EH (cell line): ENCODE measurements at places on chromosomes 3 and 15.

GRCh38 chr3:132925256-132925930 lies 112.8 kb upstream of the TMEM108 start:
- DNase-seq = no peak

DNA sequence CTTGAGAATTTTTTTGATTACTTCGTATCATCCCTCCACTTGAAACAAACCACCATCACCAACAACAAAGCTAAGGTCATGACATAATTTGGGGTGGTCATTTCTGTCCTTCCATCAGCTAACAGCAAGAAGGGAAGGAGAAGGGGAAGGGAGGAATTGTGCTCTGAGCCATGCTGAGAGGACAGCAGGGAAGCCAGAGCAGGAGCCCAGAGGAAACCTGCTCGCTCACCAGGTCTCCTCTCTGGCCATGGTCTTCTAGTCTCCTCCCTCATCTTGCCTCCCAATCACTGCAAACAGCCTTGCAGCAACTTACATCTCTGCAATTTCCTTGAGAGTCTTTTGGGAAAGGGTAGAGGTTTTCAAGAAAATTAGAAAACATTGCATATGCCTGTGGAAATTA lies 196.7 kb downstream of the SSR3 start:
- DNase-seq = no peak

- no peak for DNase-seq
Measured at GRCh38 chr3:37326801-37327200, 152.4 kb upstream of the LRRFIP2 start.

DNA sequence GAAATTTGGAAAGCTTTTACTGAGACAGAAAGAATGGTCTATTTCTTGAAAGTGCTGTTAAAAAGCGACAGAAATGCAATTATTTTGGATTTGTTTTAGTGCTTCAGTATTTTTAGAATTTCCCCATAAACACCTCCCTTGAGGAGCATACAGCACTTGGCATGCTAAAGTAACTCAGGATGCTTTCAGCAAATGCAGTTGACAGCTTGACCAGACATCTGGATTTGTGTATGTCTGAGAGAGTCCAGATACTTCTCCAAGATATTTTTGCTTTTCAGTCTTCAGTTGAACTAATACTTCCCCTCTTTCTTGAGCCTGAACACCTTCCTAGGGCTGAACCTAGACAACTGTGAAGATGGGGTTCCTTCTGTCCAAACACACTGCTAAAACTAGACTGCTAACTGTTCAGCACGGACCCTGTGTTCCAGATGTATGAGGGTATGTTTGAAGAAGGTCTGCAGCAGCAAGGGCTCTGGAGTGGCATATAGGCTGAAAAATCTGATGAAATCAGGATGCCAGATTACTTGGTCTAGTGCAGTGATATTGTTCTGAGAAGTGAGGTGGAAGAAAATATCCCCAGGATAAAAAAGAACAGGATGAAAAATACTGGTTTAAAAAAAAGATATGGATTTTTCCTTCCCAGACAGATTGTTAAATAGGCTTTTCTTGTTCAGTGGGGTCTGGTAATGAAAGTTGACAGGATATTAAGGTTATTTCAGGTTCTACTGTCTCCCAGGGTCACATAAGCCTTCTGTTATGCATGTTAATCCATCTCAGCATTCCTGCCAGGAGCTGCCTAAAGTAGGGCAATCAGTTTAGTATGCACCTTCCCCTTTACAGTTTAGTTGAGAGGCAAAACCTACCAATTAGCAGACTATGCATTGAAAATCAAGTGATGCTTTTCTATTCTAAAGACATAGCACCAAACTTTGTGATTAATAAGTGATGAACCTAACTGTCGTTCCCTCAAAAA lies 516.9 kb upstream of the TBL1XR1 start:
- no peak for DNase-seq
